ENCODE measurements at places on chromosomes 5 and 9.

DNA sequence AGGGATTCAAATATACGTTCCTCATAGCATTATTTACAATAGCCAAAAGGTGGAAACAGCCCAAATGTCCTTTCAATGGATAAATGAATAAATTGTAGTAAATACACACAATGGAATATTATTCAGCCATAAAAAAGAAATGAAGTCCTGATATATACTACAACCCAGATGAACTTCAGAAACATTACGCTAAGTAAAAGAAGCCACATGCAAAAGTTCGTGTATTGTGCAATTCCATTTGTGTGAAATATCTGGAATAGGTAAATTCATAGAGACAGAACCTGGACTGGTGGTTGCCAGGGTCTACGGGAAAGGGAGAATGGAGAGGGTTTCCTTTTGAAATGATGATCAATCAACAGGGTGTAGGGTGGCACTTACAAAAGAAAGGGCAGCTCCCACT lies 12.5 kb upstream of the ARSI start:
- DNase-seq: no peak

- DNase-seq: no peak
Measured at GRCh38 chr9:3285365-3286161, 240.2 kb downstream of the RFX3 start.

DNA sequence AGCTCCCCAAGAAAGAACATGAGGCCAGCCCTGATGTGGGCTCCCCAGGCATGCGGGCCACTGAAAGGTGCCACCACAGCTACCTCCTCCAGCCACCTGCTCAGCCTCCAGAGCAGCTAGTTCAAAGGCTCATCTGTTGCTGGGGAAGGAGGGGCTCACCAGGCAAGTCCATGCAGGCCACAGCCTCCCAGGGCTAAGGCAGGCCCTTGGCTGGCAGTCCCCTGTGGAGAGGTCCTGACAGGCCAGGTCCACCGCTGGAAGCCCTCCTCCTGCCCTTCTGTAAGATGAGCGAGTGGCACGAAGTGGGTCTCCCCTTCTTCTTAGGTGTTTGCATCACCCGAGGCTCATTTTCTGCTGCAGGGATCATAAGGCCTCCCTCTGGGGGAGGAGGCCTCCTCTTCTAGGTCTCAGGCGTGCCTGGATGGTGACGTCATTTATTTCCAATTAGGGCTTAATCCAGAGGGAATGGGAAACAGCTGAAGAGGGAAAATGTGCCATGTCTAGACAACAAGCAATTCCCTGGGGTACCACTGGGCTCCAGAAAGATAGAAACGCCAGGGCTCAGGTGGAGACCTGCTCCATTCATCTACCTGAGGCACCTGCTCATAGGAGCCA lies 91.6 kb downstream of the CFAP90 start:
- DNase-seq: no peak

DNA sequence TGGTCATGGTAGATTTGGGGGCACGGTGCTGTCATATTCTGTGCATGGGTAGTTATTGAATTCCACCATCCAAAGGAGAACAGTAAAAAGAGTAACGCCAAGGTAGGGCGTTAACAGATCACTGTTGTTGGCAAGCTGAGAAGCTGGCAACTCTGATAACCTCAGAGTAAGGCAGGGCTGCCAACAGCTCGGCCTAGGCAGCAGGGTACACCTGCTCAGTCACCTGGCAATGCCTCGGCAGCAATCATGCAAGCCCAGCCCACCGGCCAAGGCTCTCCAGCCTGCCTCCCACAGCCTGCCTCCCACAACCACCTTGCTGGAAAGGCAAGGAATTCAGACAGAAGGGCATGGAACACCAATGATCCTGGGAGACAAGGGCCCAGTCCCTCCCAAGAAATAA lies 63.9 kb downstream of the KLHL3 start:
- DNase-seq: no peak

- DNase-seq: no peak
Measured at GRCh38 chr5:74837115-74837514, 29.1 kb downstream of the FAM169A start.

GRCh38 chr5:106417566-106417965 lies 1253.2 kb downstream of the EFNA5 start:
- no peak for DNase-seq

DNA sequence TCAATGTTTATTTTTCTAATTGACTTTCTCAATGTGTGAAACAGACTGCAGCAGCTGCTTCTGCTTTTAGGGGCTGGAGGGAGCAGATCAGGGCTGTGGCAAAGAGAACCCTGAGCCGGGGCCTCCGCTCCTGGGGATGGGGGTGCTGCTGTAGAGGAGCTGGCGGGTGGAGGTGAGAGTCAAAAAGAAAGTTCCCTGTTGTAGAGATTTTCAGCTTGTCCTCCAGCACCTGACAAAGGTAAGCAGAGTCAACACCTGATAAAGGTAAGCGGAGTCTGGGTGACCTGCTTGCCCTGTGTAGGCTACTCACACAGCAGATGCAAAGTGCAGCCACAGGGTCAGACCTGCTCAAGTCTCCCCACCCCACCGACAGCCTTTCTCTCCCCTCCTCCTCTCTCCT lies 252.4 kb upstream of the IRX1 start:
- no peak for DNase-seq

GRCh38 chr5:179346401-179346800 lies 1.1 kb upstream of the ADAMTS2 start:
- no peak for DNase-seq

GRCh38 chr5:139636975-139637408 lies 11.2 kb upstream of the CXXC5 start:
- no peak for DNase-seq

- DNase-seq: no peak
Measured at GRCh38 chr5:64939772-64940510, 171.2 kb downstream of the CWC27 start.

GRCh38 chr5:131536211-131536826 lies 98.7 kb downstream of the RAPGEF6 start:
- DNase-seq: no peak

DNA sequence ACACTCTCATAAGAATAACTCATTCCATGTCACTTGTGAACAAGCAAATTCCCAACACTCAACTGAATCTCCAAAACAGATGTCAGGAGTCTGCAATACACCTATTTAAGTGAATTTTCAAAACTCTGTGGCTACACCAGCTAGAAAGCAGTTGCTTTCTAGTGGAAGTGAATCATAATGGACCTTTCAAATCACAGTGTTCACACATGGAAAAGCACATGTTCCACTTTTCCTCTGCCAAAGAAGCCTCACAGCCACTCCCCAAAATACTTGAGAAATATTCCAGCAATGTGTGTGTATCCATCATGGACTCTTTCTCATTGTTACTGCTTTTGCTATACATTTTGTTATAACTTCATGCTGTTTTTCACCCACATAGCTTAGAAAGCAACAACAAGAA lies 17.4 kb downstream of the MARCHF3 start:
- no peak for DNase-seq

DNA sequence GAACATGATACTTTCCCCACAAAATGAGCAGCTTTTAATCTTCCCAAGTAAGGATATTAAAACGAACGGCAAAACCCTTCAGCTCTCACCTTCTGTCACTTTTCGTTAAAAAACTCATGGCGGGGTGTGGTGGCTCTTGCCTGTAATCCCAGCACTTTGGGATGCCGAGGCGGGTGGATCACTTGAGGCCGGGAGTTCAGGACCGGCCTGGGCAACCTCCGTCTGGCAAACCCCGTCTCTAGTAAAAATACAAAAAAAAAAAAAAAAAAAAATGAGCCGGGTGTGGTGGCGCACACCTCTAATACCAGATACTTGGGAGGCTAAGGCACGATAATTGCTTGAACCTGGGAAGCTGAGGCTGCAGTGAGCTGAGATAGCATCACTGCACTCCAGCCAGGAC lies 902 bp downstream of the TMED9 start:
- no peak for DNase-seq

- no peak for DNase-seq
Measured at GRCh38 chr5:13695076-13695712, 249.3 kb downstream of the DNAH5 start.

DNA sequence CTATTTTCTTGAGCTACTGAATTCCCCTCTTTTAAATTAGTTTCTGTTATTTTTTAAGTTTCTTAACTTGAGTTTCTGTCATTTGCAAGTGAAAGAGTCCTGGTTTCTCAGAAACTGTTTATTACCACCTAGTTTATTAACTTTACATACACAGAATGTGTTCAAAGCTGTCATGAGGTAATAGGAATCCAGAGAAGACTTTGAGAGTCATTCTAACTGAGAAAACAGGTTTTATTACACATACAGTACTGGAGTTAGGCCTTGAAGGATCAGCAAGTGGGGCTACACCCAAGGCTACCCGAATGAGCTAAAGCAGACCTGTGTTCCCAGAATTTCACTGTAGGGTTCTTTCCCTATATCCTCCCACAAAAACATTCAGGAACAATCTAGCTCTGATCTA lies 33.1 kb downstream of the FAM114A2 start:
- DNase-seq: no peak

DNA sequence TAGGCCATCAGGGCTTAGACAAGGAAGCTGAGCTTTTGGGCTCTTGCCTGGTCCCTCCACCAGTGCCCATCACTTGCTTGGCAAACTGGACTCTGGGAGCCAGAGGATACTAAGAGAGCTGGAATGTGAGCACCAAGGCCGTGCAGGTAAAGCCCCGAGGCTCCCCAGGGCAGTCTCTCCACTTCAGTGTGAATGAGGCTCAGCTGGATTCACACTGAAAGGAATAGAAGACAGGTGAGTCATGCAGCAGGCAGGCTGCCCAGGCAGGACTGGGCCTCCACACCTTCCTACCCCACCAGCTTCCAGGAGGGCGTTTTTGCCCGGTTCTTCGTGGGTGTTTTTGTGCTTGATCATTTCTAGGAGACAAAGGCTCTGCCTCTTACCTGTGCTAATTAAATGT lies 7.3 kb upstream of the CTSV start:
- DNase-seq: no peak

DNA sequence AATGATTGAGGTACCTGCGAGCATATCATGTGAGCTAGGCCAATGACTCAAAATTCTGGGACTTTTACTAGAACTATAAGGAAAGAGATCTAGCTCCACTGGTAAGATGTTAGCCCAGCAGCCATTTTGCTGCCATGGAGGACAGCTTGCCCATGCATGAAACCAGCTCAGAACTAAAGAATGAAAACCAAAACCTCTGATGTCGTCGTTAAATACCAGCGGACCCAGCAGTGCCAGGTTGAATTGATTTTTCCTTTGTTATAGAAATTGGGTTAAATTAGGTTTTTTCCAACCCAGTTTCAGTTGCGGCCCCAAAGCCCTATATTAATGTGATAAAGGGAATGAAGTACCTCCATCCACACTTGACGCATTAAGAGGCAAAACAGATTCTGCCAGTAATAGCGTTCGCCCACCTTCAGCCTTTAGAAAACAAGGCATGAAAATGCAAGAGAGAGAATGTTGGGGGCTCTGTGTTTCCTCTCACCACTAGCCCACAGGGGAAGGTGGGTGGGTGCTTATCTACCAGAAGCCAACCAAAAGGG lies 5.5 kb upstream of the ITK start:
- DNase-seq: no peak

GRCh38 chr5:168348084-168348414 lies 56.6 kb downstream of the WWC1 start:
- DNase-seq: no peak

DNA sequence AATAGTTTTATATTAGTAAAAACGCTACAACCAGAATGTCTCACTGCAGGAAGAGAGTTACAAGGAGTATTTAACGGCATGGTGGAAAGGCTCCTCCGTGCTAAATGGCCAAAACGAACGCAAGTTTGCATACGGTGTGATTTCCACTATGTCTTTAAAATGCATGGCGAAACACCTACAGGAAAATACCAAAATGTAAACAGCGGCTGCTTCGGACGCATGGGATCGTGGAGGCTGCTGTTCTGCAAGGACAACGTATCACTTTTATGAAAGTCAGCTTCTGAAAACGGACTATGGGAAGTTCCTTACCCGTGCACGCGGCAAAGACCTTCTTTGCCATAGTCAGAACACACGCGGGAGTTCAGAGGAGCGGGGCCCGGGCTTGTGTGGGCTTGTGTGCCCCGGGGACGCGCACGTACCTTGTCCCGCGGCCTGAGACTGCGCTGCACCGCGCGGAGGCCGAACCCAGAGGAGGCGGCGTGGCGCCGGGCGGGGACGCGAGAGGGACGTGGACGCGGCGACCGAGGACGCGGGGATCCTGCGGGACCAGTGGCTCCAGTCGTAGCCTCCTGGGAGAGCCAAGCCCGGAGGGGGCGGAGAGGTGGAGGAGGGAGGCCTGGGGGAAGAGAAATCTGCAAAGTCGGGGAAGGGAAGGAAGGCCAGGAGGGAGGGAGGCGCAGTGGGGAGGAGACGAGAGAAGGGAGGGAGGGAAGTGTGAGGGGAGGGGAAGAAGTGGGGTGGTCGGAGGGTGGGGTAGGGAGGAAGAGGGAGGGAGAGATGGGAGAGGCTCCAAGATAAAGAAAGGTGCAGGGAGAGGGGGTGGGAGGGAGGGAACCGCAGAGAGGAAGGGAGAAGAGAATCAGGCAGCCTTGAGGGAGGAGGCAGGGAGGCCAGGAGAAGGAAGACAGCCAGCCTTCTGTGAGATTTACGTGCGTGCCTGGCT lies at the start of gene CMBL:
TSS of gene CMBL (minus strand) at position 697 of the 943 bp plus-strand sequence. CDS start 17,140 bp downstream, outside the sequence.
- no peak for DNase-seq

DNA sequence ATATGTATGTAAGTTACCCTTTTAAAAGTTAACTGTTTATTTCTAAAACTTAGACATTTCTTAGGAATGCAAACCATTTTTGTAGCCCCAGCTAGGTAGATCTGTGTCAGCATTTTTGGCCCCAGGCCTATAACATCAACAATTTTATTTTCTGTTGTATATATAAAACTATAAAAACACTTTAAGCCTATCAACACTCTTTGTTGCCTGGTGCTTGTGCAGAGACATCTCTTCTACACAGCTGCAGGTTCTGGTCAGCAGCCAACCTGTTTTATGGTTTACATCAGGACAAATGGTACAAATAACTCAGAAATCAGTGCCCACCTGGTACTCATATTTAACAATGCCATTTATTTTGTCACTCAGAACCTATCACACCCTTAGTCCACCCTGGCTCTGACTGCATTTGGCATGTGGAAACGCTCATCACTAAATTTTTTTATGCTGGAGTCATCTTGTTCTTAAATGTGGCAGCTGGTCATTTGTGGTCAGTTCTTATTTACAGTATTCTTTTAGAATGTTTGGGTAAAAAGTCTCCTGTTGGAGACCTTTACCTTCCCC lies 173.4 kb downstream of the DNAH5 start:
- no peak for DNase-seq

- DNase-seq: no peak
Measured at GRCh38 chr5:123438244-123438643, 15.0 kb upstream of the CEP120 start.

DNA sequence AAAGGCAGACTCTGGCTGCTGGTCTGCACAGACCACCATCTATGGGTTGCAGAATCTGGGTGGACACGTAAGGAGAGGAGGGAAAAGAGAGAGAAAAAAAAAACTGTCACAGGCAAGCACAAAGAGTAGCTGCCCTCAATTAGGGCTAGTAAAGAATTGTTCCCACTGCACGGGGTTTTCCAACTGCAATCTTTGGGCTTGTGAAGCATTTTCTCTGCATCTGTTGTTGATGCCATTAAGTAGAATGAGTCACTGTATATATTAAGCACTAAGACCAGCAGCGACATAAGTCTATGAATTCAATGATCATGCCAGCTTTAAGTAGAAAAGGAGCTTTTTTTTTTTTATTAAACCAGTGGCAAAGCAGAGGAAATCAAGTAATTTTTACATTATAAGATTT lies 40.2 kb downstream of the MED10 start:
- no peak for DNase-seq

Data from stimulated activated CD4-positive, alpha-beta T cell treated with anti-CD3 and anti-CD28 coated beads, Interleukin-1b, Interleukin-23, amount 100 ng/mL, for 1 hour (primary cell).